ENCODE measurements at places on chromosomes 13 and 19.

DNA sequence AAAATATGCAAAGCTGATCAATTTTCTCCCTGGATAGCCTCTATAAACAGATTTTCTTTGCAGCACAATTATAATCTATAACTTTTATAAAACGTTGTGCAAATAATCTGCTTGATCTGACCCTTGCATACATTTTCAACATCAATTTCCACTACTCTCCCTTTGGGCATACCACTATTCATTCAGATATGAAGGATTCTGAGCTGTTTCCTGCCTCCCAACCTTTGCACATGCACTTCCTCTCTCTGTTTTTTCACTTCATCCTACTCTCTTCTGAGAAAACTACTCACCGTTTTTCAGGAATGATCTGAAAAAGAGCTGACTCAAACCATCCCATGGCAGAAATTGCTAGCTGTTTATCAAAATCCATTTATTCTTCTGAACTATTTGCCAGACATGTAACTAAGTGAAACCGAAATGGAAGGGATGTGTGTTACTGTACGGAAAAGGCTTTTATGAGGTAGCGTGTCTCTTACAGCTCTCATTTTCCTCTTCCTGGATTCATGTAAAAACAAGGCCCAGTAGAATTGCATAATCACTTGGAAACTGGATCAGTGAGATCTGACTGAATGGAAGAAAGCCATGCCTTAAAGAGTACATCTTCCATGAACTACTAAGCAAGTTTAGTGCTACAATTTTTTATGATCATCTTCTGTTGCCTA, 1447.3 kb upstream of the MIR17HG start:
- no peak for DNase-seq

- no peak for DNase-seq
Measured at GRCh38 chr13:41577436-41577835, 120.1 kb downstream of the RGCC start.

- no peak for DNase-seq
Measured at GRCh38 chr19:48405850-48406249, 12.4 kb downstream of the GRIN2D start.

- DNase-seq, result no peak
Measured at GRCh38 chr19:47264629-47265028, 8.3 kb downstream of the CCDC9 start.

GRCh38 chr13:19910336-19911072, 47.1 kb upstream of the ZMYM5 start:
- DNase-seq, result no peak

- DNase-seq, result no peak
Measured at GRCh38 chr13:29418026-29418425, 177.5 kb downstream of the SLC7A1 start.

DNA sequence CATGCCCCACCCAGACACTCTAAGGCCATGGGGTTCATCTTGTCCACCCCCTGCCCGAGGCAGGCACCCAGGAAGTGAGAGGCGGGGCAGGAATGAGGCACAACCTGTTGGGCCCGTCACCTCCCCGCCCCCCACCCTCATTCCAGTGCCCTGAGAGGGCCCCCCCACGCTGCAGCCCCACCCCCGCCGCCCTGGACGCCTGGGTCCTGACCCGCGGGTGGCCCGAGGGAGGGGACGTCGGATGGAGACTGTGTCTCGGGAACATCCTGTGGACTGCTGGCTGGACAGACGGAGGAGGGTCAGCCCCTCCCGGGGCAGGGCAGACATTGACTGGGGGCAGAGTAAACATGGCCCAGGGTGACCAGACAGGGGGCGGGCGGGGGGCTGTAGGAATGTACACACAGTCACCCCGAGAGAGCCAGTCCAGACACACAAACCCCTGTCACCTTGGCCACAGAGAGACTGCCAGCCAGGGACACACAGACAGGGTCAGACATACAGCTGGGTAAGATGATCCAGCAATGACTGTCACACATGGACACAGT, 7.4 kb upstream of the JUNB start:
- peak; percentile 65 for DNase-seq

GRCh38 chr13:95156208-95156607, 145.0 kb downstream of the ABCC4 start:
- DNase-seq, result no peak

DNA sequence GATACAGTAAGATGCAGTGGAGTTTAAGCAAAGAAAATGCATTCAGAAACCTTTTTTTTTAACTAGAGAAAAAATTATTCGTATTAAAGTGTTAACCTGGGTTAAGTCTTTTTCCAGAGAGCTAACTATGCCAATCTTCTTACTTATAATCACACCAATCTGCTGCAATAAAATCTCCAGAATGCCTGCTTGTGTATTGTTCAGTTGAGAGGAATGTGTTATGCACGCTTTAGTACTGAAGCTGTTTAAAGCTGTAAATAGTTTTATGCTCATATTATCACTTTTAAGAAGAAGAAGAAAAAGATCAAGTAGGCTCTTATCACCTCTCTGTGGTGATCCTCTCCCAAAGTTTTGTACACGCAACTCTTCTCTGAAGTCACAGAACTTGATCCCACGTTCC, 528.7 kb downstream of the RFC3 start:
- no peak for DNase-seq

DNA sequence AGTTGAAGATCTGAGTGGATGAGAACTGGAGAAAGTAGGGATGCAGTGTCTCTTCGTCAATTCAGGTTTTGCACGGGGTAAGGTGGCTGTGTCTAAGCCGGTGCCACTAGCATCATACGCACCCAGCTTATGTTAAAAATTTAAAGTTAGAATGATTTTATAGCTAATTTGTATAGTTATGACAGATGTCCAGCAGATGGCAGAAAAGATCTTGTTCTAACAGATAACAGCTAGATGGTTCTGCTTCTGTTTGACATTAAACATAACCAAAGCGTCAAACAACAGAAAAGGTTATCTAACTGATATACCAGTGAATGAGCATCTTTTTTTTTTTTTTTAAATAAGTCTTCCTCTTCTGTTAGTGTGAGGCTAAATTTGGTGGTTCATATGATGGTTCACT, 18.8 kb upstream of the EDDM13 start:
- no peak for DNase-seq

GRCh38 chr19:8192221-8192820, 16.8 kb upstream of the CERS4 start:
- no peak for DNase-seq

DNA sequence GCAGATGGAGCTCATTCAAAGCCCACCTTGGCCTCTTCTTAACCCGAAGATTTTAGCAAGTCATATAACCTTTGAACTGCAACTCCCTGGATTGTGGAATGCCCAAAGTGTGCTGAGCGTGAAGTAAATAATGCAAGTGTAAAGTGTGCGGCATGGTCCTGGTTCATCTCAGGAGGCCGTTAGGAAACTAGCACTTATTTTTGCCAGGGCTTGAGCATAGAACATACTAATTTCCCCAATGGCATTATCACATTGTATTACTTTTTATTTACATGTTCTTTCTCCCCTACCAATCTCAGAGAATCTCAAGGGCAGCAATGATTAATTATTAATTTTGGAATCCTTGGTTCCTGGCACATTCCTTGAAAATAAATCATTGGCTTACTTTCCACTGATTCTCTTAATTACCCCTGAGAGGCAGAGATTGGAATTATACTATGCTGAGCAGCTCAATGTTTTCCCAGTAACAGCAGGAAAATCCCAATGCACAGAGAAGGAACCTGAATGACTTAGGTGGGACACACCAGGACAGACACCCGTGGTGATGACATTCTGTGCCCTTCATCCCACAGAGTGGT, 128.8 kb upstream of the GJB6 start:
- DNase-seq, result no peak

GRCh38 chr13:80888390-80888789, 547.5 kb upstream of the SPRY2 start:
- no peak for DNase-seq

DNA sequence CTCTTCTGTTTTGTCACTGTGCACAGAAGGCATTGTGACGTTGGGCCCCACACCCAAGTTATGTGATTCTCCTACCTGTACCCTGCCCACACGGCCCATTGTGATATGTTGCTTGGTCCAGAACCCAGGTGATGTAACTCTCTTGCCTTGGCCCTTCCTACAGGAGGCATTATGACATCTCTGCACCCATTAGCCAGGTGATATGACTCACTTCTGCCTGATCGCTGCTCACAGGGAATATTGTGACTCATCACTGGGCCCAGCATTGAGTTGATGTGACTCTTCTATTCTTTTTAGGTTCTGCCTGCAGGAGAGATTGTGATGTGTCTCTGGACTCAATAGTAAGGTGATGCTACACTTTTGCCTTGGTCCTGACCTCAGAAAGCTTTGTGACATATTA, 65.4 kb upstream of the ZNF91 start:
- DNase-seq, result no peak

DNA sequence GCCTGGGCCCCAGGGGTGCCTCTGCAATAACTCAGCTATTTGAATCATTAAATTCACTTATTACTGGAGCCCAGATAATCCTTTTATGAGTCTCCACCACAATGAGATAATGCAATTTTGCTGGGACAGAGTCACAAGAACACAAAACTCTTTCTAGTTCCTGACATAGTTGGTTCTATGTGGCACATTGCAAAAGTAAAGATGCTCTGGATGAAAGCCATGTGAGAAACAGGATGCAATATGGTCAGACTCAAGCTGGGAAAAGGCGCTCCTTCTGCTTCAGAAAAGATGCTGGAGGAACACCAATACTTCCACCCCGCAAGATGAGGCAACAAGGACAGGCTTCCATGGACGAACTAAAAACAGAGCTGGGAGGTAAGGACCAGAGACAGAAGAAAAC, 5.7 kb downstream of the ANKRD27 start:
- no peak for DNase-seq

DNA sequence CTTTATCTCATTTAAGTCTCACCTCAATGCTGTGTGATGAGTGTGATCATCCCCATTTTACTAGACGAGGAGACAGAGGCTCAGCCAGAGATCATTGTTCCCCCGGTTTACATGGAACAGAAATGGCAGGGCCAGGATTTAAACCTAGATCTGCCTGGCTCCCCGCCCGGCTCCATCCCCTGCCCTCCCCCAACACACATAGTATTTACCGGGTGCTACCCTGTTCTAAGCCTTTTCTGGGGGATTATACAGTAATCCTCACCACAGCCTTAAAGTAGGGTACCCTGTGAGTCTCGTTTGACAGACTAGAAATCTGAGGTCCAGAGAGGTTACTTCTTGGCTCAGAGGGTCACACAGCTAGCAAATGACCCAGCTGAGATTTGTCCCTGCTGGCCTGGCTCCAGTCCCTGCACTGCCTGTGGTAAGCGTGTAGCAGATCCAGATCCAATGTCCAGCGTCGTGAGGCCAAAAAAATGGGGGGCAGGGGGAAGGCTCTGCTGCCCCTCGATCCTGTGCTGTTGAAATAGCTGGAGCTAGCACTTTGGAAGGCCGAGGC, 3.8 kb upstream of the KLC3 start:
- DNase-seq, result no peak

DNA sequence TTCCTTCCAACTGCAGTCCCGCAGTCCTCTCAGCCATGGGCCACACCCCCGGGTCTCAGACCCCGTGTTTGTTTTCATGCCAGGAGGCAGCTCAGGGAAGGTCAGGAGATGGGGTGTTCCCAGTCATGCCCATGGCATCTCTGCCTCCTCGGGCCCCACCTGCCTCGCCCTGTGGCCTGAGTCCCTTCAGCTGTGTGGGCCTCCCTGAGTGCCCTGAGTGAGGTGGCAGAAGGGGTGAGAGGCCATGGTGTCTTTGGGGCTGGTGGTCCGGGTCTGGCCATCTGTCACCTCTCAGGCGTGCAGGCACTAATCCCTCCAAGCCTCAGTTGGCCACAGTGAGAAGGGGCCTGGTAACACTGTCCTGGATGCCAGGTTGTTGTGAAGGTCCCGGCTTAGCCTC, 10.9 kb upstream of the KDM4B start:
- DNase-seq, result no peak

GRCh38 chr13:93660391-93661063, 433.9 kb downstream of the GPC6 start:
- no peak for DNase-seq

GRCh38 chr13:92418818-92419412, 807.7 kb upstream of the GPC6 start:
- no peak for DNase-seq

GRCh38 chr13:40096357-40096901, 441.0 kb downstream of the COG6 start:
- DNase-seq, result peak; percentile 46

- DNase-seq, result no peak
Measured at GRCh38 chr13:80529734-80530133, 188.8 kb upstream of the SPRY2 start.

GRCh38 chr13:107845911-107846310, 369.4 kb downstream of the LIG4 start:
- DNase-seq, result no peak

- DNase-seq, result peak; percentile 50
Measured at GRCh38 chr19:48961051-48961649, 4.0 kb upstream of the FTL start.

- DNase-seq, result no peak
Measured at GRCh38 chr13:79457948-79458347, 23.0 kb upstream of the NDFIP2 start.

- DNase-seq, result no peak
Measured at GRCh38 chr19:8501981-8502380, 459 bp downstream of the PRAM1 start.

DNA sequence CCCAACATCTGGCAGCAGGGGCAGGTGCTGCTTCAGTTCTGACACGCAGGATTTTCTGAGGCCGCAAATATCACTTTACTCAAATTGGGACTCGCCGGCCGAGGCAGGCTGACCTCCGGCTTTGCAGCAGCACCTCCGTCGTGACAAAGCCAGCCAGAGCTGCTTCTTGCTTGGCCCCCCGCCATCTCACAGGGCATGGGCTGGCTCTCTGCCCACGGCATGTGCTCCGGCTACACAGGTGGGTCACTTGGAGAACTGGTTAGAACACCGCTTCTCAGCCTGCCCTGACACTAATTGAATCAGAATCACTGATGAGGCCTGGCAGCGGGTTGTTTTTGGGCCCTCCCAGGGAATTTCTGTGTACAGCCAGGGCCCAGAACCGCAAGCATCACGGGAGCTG, 112.3 kb downstream of the SLC7A1 start:
- DNase-seq, result no peak

GRCh38 chr13:30446126-30446500, 19.6 kb downstream of the HMGB1 start:
- no peak for DNase-seq

DNA sequence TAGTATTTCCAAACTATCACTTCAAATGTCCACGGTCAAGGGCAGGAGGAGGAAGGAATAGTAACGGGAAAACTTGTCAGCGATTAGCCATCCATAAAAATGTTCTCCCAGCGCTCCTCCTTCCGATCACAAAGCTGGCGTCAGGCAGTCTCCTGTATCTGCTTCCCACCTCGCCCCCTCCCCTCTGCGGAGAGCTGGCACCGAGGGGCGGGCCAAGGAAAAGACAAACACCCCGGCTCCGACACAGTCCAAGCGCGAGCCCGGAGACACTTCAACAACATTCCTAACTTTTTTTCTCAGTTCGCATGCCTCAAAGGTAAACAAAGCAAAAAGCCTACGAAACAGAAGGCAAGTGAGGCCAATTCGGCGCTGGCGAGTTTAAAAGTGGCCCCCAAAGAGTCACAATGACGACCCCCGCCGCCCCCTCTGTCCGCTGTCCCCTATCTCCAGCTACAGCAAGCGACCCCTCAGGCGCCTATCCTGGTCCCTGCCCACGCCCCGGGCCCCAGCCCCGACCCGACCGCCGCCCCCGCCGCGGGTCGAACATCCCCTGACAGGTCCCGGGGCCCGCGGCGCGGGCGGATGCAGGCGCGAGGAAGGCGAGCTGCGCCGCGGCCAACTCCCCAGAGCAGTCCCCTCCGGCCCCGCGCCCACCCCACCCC, 736 bp downstream of the SMAD9 start:
- DNase-seq, result no peak

Data from activated CD8-positive, alpha-beta memory T cell treated with anti-CD3 and anti-CD28 coated beads, Interleukin-2, amount 10 ng/mL, durations not matched to agents 7 days and 5 days (primary cell).